ENCODE measurements at places on chromosomes 2 and 18.

DNA sequence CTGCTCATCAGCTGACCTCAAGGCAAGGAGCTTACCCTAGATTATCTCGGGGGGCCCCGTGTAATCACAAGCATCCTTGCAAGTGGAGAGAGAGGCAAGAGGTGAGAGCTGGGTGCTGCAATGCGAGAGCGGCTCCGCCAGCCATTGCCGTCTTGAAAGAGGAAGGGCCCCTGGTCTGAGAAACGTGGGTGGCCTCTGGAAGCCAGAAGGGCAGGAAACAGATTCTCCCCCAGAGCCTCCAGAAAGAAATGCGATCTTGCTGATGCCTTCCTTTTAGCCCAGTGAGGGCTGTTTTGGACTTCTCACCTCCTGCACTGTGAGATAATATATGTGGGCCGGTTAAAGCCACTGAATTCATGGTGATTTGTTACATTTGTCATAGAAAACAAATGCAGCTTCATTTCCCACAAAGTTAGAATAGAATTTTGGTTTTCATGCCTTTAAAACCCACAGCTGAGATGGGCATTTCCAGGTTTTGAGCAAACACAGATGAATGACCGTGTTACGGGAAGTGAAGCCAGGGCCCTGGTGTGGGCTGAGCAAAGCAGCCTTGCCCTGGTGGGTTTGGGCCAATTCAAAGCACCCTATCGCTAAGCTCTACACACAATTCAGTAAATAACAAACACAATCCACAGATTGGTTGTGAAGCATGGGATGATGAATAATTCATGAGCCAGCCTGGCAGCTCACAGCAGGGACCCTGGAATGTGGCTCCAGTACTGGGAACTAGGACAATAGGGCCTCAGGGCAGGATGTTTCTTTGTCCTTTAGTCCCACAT is 319.9 kb upstream of the HS6ST1 start:
- no peak for DNase-seq

DNA sequence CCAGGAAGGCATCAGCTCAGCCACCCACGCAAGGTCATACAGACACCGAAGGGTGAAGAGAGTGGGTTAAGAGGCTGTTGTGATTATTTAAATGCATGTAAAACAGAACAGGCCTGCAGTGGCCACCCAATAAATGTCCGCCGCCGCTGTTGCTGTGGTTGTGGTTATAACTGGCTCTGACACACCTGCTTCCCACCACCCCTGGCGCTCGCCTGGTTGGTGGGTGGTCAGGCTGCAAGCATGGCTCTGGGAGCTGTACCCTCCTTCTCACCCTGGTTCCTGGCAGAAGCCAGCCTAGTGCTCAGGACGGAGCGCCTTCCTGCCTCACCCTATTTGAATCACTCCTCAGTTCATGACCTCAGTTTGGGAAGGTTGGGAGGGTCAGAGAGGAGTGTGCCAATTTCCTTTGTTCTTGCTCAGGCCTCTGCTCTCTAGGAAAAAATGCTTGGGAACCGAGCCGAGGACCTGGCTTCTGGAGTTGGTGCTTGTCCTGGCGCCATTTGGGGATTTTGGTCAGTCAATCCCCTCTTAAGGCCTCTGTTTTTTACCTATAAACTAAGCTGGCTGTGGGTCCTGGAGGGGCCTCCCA is 5.3 kb upstream of the CRYBA2 start:
- DNase-seq = no peak

DNA sequence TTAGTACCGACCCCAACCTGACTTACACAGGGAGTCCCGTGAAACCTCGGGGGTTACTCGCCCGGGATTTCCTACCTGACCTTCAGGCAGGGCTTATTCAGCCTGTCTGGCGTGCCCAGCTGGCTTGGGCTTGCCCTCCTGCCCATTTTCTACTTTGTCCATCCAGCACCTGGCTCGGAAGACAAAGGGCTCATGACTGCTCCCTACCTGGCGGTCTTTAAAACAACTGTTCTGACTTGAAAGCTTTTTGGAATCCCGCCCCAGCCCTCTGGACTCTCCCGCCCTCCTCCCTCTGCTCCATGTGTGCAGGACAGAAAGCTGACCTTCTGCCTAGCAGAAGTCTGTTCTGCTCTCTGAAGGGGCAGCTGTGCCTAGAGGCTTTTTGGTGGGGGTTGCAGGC is 43.1 kb downstream of the ACKR3 start:
- DNase-seq = no peak

DNA sequence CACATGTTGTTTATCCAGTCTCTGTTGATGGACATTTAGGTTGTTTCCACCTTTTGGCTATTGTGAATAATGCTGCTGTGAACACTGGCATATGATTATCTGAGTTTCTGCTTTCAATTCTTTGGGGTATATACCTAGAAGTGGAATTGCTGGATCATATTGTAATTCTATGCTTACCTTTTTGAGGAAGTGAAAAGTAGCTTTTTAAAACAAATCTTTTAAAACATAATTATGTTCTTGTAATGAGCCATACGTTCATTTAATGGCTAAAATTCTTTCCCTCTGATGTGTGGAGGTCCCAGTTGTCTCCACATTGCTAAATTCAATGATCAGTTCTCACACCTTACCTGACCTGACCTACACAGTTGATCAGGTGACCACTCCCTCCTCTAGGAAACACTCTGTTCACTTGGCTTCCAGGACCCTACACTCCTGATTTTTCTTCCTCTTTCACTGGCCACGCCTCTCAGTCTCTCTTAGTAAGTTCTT is 27.8 kb upstream of the SERTAD2 start:
- DNase-seq = no peak

GRCh38 chr2:3023531-3023930 is 354.1 kb downstream of the EIPR1 start:
- no peak for DNase-seq

DNA sequence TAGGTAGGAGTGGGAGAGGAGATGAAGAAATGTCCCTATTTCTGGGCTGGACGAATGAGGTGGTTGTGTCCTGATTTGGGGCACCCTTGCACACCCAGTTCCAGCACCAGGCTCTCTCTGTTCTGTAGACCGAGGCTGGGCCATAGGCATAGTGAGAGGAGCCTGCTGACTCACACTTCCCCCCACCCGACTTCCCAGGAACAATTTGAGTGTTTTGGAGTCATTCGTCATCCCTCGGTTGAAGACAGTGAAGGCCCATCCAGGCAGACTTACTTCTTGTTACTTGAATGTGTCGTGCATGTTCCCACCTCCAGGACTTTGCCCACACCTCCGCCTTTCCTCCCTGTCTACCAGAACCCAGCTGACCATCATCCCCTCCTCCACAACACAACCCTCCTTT is 179.1 kb downstream of the HAUS1 start:
- DNase-seq = no peak

- no peak for DNase-seq
Observed at GRCh38 chr2:106068451-106068850, 125.7 kb downstream of the UXS1 start.

DNA sequence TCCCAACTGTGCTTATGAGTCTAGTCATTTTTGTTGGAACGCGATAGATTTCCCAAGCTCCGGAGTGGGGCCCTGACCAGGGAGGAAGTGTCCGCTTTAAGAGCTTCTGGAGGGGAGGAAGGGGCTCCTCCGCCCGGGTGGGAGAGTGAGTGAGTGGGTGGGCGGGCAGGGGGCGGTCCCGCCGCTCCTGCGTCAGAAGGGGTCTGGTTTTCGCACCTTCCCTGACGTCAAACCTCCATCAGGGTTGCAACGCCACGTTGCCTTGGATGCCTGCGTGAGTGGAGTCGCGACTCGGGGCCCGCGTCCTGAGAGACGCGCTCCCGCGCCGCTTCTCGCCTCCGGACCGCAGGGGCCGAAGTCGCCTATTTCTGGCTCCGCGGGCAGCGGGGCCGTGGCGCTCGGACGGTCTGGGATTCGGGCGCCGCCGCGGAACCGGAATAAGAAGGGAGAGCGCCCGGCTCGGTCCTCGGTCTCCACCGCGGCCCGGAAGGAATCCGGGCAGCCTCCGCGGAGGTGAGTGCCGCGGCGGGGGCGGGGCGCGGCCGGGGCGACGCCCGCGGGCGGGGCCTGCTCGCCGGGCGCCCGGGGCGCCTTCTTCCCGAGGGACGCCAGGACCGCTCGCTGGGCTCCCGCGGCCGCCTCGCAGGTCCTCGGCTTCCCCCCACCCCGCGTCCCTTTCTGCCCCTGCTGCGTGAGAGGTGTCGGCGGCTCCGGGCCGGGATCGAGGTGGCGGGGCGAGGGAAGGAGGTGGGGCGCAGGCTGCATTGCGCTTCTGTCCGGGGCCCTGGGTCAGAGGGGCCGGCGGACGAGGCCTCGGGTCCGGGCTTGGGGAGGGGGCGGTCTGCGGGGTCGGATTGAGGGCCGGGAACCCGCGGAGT is at the start of gene ZDBF2:
TSS of gene ZDBF2 (plus strand) at position 230 of the 878 bp plus-strand sequence. CDS start 7,187 bp downstream, outside the sequence.
- DNase-seq = peak; percentile 32

- DNase-seq = no peak
Observed at GRCh38 chr2:19362094-19362754, 3.8 kb upstream of the OSR1 start.

DNA sequence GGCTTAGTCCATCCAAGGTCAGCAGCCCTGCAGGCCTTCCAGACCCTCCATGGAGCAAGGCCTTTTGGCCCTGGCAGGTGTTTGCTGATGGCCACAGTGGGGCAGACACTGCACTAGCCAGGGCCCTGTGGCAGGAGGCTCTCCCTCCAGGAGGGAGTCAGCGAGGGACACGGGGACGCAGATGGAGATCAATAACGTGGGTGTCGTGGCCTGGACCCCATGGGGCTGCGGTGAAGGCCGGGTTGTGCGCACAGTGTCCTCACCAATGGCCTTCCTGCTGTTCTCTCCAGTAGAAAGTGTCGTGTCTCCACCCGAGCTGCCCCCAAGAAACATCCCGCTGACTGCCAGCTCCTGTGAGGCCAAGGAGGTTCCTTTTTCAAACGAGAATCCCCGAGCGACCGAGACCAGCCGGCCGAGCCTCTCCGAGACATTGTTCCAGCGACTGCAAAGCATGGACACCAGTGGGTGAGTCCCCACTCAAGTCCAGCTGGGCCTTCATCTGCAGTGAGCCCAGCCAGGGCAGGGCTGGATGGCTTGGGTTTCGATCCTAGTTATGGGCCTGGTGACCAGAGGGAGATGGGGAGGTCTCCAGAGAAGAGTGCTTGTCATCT is 65.4 kb downstream of the INPP5D start:
- DNase-seq = no peak

DNA sequence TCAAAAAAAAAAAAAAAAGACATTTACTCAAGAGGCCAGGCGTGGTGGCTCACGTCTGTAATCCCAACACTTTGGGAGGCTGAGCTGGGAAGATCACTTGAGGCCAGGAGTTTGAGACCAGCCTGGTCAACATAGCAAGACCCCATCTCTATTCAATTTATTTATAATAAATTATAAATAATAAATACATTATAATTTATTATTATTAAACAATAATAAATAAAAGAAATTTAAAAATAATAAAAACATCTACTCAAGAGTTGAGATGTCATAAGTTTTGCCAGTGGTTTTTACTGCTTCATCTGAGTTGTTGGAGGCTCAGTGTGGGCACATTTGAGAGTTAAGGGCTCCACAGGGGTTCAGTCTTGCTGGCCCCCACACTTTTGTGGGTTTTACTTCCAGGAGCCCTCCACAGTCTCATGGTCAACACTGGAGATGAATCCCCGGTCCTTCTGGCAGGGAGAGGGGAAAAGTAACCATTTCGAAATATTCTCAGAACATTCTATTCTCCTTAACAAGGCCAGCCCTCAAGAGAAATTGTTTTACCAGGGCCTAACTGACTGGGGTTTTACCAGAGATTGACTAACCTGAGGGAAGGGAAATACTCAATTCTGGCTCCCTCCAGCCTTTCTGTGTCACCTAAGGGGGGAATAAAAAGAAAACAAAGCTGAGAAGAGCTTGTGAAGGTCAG is 51.6 kb upstream of the NCOA1 start:
- no peak for DNase-seq
